SK-N-SH treated with all-trans-retinoic acid at 6 μM for 48 hours (cell line): ENCODE measurements at places on chromosomes 5 and 9.

DNA sequence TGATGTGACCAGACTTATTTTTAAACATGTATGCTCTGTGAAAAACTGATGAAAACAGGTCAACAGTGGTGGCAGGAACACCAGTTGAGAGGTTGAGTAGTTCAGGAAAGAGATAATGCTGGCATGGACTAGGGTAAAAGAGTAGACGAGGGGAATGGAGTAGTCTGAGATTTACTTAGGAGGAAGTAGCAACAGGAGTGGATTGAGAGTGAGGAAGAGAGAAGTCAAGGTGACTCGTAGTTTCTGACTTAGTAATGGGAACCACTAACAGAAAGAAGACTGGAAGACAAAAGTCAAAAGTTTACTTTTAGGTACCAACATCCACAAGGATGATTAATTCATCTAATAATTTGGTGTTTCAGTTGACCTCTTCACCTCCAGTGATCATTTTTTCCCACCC, 3.6 kb downstream of the SRA1 start:
- ATAC-seq: no peak

DNA sequence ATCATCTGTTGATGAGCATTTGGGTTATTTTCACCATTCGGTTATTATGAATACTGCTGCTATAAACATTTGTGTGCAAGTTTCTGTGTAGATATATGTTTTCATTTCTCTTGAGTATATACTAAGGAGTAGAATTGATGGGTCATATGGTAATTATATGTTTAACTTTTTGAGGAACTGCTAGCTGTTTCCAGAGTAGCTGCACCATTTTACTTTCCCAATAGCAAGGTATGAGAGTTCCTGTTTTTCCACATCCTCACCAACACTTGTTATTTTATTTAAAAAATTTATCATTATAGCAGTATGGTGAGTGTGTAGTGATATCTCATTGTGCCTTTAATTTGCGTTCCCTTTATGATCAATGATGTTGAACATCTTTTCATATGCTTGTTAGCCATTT, 29.2 kb downstream of the CD14 start:
- no peak for ATAC-seq

- ATAC-seq: peak; percentile 24; the same call in 1 of the 3 replicates
Observed at GRCh38 chr5:96649681-96650540, 12.3 kb upstream of the CAST start.

- ATAC-seq: no peak
Observed at GRCh38 chr9:119343059-119343990, 25.9 kb downstream of the BRINP1 start.

GRCh38 chr5:160245506-160246086, 16.3 kb downstream of the FABP6 start:
- no peak; the same call in 2 of the 3 replicates for ATAC-seq

GRCh38 chr9:76213751-76214150, 180.5 kb downstream of the RFK start:
- no peak for ATAC-seq

DNA sequence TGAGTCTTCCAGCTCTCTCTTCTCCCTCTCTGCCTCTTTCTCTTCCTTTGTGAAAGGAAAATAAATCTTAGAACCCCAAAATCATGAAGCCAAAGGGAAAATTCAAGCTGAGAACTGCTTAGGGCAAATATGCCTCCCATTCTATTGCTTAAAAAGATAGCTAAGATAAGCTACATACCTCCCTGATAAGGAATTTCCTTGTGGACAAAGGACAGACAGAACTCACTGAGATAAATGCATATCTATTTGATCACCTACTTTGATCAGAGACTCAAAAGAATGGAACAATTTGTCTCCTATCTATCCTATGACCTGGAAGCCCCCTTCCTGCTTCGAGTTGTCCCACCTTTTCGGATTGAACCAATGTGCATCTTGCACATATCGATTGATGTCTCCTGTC, 220.6 kb upstream of the NMUR2 start:
- ATAC-seq: no peak

DNA sequence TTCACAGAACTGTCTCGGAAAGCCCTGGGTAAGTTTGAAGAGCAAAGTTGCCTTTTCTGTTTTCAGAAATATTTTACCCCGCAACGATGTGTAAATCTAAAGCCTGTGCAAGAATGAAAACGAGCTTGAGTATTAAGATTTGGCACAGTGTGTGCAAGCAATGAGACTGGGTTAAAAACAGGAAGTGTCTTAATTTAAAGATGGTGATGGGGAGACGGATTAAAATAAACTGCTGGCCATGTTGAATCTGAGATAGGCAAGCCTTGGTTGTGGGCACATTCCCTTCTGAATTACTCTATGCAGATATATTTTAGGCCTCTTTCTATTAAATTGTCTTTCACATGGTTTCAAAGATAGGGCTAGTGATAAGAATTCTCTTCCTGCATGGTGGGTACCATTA, 294.2 kb upstream of the DMRT1 start:
- no peak for ATAC-seq

GRCh38 chr9:137745541-137745991, 126.8 kb downstream of the EHMT1 start:
- no peak; the same call in 2 of the 3 replicates for ATAC-seq

GRCh38 chr5:123819833-123820232, 307.9 kb downstream of the CSNK1G3 start:
- ATAC-seq: peak; percentile 38

DNA sequence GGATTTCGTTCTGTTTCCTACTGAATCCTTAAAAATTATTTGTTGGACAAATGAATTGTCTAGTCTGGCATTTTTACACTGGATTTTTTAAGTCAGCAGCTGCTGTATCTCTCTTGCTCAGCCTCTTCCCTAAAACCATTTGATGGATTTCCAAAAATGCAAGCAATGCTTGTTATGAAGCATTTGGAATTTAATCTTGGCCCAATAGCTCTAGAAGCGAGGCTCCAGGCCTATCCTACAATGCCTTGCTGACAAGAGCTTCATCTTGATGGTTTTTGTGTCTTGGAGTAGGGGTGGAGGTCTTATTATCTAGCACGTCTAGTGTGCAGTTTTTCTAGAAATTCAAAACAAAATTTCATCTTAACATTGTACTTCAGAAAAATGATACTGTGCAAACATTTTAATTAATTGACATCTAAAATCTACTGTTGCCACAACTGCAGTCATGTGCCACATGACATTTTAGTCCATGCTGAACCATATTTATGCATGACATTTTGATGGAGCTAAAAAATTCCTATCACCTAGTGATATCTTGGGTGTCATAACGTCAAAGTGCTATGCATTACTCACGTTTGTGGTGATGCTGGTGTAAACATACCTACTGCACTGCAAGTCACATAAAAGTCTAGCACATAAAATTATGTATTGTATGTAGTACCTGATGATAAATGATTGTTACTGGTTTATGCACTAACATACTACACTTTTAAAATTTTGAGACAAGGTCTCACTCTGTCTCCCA, 5.9 kb upstream of the RAD23B start:
- no peak; the same call in 2 of the 3 replicates for ATAC-seq

DNA sequence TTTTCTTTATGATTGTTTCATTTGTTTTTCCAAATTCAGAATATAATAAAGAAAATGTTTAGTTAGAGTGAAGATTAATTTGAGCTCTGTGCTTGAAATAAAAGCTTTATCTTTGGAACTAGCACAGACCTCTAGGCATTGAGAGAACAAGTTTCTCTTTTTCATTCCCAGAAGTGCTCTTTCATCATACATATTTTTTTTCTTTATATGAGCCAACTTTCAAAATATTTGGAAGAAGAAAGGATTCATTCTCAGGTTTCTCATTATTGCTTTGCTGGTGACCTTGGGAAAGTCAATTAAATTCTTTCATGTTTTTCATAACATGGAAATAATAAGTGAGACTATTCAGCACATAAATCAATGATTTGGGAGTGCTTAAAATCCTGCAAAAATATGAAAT, 16.8 kb downstream of the CTXN3 start:
- no peak for ATAC-seq

DNA sequence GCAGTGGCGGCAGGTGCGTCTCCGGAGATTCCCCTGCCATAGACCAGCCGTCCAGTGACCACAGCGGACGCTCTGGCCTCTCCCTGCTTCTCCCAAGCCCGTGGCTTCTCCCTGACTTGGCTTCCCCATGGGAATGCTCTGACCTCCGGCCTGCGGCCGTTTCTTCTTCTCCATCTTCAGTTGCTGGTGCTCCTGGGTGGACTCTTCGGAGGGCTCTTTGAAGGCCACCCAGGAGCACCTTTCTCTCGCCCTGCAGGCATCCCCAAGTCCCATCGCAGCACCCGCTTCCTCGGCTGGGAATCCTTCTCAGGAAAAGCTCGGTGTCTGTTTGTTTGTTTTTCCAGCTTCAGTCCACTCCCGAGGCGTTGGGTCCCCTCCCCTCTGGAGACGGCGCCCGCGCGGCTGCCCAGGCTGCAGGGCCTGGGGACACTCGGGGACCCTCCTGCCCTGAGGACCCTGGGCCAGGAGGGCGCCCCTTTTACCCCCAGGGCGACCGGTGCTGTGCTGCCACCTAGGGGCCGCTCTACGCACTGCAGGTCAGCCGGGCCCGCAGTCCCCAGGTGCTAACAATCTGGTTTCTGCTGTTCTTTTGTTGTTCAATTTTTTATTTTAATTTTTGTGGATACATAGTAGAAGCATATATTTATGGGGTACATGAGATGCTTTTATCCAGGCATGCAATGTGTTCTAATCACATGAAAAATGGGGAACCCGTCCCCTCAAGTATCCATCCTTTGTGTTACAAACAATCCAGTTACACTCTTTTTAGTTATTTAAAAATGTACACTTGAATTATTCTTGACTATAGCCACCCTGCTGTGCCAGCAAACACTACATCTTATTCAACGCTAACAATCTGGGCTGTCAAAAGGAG, 197.9 kb upstream of the ADAMTS16 start:
- peak; percentile 72; the same call in 2 of the 3 replicates for ATAC-seq

DNA sequence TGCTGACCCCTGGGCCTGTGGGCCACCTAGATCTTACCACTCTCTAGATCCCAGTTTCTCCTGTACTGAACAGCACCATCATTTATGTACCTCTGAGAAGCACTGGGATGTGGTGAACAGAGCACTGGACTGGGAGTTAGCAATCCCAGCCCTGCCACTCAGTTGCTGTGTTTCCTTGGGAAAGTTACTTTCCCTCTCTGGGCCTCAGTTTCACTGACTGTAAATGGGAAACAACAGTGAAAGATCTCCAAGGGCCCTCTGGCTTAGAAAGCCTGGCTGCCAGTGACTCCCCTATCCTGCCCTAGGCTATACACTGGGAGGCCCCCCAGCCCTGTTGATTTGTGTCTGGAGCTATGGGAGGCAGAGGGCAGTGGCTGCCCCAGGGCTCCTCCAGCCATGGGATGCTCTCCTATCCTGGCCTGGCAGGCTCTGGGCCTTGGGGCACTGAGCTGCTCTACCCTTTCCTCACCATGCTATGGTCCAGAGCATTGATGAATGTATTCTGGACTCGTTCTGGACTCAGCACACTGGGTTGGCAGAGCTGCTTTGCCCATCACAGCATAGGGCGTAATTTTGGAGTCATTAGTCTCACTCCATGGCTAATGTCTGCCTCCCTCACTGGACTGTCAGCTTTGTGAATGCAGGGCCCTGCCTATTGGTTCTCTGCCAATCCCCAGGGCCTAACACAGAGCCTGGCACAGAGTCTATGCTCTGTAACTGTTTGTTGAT, 99.3 kb downstream of the RGS3 start:
- no peak for ATAC-seq

GRCh38 chr5:134503937-134504437, 21.5 kb upstream of the JADE2 start:
- ATAC-seq: peak; percentile 3

DNA sequence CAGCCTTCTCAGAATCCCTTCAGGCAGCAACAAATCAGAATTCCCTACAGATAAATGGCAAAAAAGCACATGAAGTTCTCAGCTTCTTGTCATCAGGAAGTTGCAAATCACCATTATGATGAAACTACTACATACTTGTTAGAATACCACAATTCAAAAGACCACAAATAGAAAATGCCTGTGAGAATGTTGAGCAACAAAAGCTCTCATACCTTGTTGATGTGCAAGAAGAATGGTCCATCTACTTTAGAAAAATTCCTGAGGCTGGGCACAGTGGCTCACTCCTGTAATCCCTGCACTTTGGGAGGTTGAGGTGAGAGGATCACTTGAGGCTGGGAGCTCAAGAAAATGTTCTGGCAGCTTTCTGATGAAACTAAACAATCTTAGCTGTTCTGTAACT, 278.1 kb downstream of the ICE1 start:
- ATAC-seq: no peak

- ATAC-seq: no peak
Observed at GRCh38 chr9:68805890-68806517, 101.0 kb downstream of the PIP5K1B start.

- ATAC-seq: no peak
Observed at GRCh38 chr9:75699017-75699416, 191.5 kb upstream of the PCSK5 start.

DNA sequence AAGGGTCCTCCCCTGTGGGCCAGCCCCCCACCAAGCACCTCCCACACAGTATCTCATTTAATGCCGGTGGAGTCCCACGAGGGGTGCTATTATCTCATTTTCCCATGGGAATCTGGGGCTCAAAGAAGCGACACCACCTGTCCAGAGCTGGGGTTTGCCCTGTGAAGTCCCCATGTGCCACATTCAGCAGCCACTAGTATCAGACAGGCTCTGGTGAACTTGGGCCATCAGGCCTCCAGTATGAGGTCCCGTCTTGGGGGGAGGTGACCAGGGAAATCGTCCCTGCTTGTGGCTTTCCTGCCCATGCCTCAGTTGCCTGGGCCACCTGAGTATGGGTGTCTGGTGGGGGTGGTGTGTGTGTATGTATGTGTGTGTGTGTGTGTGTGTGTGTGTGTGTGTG, 222.7 kb downstream of the PBX3 start:
- peak; percentile 3 for ATAC-seq

DNA sequence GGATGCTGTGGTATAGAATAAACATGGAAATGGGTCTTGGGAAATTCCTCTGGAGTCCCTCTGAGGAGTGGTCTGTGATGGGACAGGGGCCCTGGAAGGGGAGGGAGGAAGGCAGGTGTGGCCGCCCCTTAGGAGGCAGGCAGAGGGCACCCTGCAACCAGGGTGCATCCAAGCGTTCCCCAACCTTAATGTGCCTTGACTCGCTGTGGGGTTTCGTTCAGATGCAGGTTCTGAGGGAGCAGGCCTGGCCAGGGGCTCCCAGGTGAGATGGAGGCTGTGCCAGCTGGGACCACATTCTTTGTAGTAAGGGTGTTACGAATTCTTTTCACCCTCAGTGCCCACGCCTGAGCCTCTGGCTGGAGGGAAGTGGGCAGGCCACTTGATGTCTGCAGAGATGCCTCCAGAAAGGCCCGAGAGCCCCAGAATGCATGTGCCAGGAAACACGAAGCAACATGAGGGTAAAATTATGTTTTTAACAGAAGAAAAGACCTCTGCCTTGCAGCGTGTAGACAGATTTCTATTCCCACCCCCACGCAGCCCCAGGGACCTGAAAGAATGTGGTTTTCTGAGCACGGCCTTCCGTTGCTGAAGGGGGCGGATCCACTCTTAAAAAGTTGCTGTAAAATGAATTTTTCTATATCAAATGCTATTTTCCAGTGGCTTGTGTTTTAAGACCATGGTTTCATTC, 150.4 kb upstream of the IER5L start:
- no peak for ATAC-seq
